Activated naive CD4-positive, alpha-beta T cell treated with anti-CD3 and anti-CD28 coated beads, Interleukin-2, amount 50 U/mL, for 72 hours (primary cell): ENCODE measurements at places on chromosomes 7 and 10. TPM values are rescaled to one million over a fixed set of nuclear protein-coding genes. Genes with fewer than 3 reads are reported as not detected.

The GLUD1 gene
- total RNA-seq = 116 TPM

The MINDY4 gene
- 1.9 TPM for total RNA-seq

The GRID2IP gene
- 0.21 TPM for total RNA-seq

The TBC1D12 gene
- 0.82 TPM for total RNA-seq

The UCMA gene
- total RNA-seq = not detected

The DYNC1I1 gene
- not detected for total RNA-seq

The ATRNL1 gene
- total RNA-seq = not detected

The SPDYE16 gene
- 0.10 TPM for total RNA-seq

The NME8 gene
- not detected for total RNA-seq

The FAM221A gene
- total RNA-seq = 8.8 TPM

The SLC29A4 gene
- 5.3 TPM for total RNA-seq

The INSYN2A gene
- not detected for total RNA-seq

The MYO3A gene
- not detected for total RNA-seq

The UPK3BL2 gene
- total RNA-seq = 26.0 TPM

The DKK1 gene
- total RNA-seq = not detected

The DYDC2 gene
- not detected for total RNA-seq

The TIAL1 gene
- 219 TPM for total RNA-seq

The RBP4 gene
- not detected for total RNA-seq

The GIMAP5 gene
- total RNA-seq = 73.1 TPM

The GLI3 gene
- 0.14 TPM for total RNA-seq

The LHPP gene
- 13.0 TPM for total RNA-seq

The MUC12 gene
- 0.41 TPM for total RNA-seq

The FZD1 gene
- 2.3 TPM for total RNA-seq

The CTBP2 gene
- total RNA-seq = 1.2 TPM

The EVX1 gene
- total RNA-seq = not detected

The FAM237B gene
- total RNA-seq = not detected

The TLX1 gene
- not detected for total RNA-seq

The OR2A5 gene
- not detected for total RNA-seq

The PKD2L1 gene
- not detected for total RNA-seq

The ATP6V0A4 gene
- total RNA-seq = 0.33 TPM

The KLF14 gene
- total RNA-seq = not detected

The TRPV6 gene
- total RNA-seq = not detected

The CHAT gene
- not detected for total RNA-seq

The CYP2C9 gene
- not detected for total RNA-seq

The UTF1 gene
- total RNA-seq = not detected

The SNCG gene
- 1.7 TPM for total RNA-seq

The ADRB1 gene
- total RNA-seq = not detected

The CASTOR2 gene
- 2.0 TPM for total RNA-seq

The KCNH2 gene
- total RNA-seq = 0.72 TPM

The LRGUK gene
- total RNA-seq = 0.41 TPM

The NUTM2B gene
- total RNA-seq = 0.68 TPM

The TMEM270 gene
- not detected for total RNA-seq

The HECW1 gene
- not detected for total RNA-seq

The LSM8 gene
- total RNA-seq = 41.7 TPM
